Central memory CD4-positive, alpha-beta T cell (primary cell): ENCODE measurements at places on chromosomes 3 and 15.

DNA sequence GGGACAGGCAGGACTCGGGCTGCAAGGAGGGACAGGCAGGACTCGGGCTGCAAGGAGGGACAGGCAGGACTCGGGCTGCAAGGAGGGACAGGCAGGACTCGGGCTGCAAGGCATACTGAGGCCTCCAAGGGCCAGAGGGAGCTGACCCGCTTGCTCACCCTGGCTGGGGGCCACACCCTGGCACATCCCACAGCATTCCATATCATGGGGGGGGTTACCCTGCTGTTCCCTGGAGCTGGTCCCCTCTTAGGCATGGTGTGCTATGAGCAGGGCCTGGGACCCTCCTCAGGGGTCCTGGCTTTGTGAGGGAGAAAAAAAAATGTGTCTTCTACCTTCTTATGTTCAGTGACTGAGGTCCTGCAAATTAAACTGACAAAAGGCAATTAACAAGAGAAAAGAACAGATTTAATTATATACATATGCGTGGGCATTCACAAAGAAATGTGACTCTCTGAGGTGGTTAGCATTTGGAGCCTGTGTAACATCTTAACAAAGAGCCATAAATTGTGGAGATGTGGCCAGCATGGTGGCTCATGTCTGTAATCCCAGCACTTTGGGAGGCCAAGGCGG, 97.6 kb upstream of the ALDH1A3 start:
- no peak for DNase-seq

DNA sequence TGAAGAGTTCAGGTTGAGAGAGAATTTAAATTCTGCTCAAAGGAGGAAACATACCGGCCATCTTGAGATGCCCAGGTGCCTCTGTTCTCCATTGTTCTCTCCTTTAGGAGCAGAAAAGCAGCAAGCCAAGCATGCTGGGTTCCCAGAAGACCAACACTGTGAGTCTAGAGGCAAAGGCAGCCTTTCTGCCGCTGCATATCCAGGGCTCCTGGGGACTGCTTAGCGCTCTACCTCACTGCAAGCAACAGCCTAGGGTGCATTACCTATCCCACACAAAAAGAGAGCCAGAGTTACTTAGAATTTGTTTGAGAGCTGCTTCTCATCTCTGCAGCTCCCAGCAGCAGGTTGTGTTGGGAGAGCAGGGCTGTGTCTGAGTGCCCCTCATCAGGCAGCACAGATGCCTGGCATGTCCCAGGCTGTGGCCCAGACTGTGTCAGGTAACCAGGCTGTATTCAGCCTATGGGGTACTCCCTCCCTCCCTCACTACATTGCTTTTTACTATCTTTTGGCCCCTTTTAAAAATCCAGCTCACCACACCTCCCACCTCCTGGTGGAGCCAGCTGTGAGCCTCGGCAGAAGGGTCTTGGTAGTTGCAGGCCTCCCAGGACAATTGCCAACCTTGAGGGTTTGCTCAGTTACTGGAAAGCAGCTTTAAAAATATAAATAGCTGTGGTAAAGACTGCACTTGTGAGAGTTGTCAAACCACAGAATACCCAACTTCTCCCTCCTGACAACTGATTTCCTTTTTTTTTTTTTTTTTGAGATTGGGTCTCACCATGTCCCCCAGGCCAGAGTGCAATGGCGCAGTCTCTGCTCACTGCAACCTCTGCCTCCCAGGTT, 30.2 kb downstream of the BCL2L10 start:
- DNase-seq = no peak

DNA sequence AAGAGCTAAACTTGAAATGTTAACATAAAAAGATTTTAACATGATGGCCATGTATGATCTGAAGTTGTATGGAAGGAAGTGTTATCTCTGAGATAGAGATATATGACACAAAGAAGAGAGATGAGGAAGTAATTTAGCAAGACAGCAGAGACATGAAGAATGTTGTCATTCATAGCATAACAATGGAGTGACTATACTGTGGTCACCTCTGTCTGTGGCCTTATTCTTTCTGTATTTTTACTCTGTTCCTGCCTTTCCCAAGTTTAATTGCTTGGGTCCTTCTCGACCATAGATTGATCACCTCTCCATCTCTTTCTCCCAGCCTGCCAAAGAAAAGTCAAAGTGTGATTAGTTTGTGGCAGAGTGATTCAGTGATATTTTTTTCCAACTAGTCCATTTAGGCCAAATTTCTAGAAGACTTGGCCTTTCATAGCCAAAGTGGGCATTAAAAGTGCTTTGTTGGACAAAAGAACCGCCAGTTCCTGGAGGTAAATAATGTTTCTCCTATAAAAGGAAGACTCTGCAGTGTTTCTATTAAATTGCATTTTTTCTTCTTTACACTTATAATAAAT, 711.9 kb downstream of the CADM2 start:
- no peak for DNase-seq

DNA sequence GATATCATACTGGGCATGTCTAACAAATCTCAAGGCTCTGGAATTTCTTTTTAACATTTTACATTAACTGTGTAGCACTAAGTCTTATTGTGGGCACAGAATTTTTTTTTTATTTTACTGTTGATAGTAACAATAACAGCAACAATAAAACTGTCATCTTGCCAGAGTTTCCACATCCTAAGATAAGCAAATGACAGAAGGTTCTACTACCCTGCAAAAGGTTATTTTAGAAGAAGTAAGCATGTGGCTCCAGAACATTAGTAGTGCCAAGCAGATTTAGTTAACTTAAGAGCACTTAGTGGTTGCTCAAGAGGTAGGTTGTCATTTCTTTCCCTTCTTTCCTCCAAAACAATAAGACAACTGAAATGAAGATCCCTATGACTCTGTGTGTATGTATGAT, 743.0 kb upstream of the CBLB start:
- no peak for DNase-seq

DNA sequence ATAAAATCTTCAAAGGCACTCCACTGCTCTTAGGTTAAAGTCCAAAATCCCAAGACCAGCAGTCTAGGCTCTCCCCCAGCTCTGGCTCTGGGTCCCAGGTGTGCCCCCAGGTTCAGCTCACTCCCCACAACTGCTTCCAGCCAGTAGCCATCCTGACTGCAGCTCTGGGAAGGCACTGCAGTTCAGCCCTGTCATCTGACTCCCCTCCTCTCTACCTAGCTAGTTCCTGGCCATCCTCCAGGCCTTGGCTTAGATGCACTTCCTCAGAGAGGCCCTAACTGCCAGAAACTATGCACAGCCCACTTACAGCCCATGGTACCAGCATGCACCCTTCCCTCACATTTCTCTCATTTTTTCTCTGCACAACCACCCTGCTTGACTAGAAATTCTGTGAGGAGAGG, 25.5 kb downstream of the TBC1D2B start:
- no peak for DNase-seq

DNA sequence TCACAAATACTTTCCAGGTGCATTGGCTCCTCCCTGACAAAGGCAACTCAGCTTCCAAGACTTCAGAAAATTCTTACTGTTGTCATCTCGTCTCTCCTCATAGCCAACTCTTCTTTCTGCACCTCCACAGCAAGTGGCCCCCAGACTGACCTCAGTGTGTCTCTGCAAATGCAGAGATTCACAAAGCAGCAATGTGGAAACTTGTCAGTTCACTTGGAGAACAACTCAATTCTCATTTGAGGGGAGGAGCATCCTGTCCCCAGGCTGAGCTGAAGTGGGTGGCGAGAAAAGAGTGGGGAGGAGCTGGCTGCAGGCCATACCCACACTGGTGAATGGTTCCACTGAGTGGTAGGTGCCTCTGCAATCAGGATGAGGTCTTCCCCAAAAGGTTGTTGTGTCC, 248.7 kb upstream of the IL12A start:
- no peak for DNase-seq

GRCh38 chr3:101203411-101203810, 117.0 kb downstream of the IMPG2 start:
- no peak for DNase-seq

- no peak for DNase-seq
These were observed 28.2 kb upstream of the OR4F6 start for GRCh38 chr15:101775136-101775535.

GRCh38 chr3:140715035-140715434, 37.2 kb downstream of the TRIM42 start:
- no peak for DNase-seq

GRCh38 chr3:157059181-157059580, 100.8 kb downstream of the CCNL1 start:
- no peak for DNase-seq

DNA sequence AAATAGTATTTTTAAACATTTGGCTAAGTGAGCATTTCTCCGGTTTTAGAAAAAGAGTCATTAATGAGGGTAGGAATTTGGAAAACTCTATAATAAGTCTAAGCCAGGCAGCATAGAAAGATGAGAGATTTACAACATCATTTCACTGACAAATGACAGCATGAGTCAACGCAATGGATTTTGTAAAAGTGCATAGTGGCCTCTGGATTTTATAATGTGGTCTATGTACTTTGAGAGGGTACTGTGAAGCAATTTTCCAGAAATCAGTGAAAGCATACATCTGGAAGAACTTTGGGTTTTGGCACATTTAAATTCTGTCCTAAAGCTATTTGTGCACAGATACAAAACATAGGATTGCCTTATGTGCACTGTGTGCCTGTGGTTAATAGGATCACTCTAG, 130.8 kb upstream of the CCNL1 start:
- DNase-seq = no peak

DNA sequence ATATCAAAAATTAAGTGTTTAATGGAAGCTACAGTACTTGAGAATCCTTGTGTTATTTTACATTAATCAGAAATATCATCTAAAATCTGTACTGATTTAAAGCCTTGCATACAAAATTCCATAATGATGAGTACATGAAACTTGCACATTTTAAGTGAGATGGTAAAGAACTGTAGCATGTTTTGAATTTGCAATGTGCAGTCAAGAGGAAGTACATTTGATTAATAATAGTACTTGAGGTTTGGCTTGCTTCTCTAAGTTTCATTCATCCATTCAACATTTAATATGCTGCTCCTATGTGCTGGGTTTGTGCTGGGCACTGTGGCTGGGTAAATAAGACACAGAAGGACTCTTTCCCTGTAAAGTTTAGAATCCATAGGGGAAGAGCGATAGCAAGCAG, 332.3 kb downstream of the CNTN3 start:
- no peak for DNase-seq

- DNase-seq = no peak
These were observed 11.2 kb upstream of the LEO1 start for GRCh38 chr15:51982770-51983103.

- no peak for DNase-seq
These were observed 47.6 kb upstream of the MED12L start for GRCh38 chr3:151037746-151038477.

- no peak for DNase-seq
These were observed 2.8 kb downstream of the CDAN1 start for GRCh38 chr15:42734076-42734672.

DNA sequence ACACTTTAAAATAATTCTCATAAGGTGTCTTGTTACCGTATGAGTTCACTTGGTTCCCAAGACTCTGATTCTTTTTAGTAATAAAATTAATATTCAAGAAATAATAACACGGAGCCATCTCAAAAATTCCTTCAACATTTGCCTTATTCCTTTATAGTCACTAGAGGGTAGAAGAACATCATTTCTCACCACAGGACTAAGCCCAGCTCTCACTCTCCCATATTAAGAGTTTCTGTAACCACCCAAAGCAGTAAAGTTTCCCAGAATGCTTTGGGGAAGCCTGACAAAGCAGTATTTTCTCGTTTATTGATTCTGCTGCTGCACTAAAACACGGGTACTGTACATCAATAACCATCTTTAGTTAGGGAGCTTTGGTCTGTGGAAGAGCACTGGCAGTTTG, 114.9 kb downstream of the MCTP2 start:
- DNase-seq = no peak

DNA sequence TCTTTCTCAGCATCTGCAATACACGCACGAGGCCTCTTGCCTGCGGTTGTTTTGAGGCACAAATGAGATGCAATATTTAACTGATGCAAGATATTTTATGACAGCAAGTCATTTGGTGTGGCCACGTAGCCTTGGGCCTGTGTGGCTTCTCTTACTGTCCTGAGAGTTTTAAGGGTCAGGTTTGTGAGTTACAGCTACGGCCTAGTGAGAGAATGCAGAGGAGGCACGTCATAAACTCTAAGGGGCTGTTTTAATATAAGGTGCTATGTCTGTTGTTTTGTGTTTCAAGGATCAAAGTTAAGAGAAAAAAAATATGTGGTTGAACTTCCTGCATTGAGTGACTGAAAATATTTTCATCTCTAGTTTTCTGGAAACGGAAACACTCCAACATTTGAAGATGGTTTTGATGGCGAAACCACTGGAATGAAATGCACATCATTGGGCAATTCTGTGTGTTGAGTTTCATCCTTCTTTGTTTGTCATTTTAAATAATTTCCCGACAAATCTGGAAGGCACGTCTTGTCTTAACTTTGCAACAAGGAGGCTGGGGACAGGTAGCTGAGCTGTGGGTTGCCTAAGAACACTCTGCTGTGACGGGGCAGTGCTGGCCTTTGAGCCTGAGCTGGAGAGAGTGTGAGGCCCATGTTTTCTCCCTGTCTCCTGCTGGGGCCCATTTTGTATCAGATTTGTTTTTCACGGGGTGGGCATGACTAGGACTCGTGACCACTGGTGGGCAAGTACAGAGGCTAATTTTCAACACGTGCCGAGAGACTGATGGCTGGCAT, 5.1 kb downstream of the APBA2 start:
- DNase-seq = peak; percentile 65

DNA sequence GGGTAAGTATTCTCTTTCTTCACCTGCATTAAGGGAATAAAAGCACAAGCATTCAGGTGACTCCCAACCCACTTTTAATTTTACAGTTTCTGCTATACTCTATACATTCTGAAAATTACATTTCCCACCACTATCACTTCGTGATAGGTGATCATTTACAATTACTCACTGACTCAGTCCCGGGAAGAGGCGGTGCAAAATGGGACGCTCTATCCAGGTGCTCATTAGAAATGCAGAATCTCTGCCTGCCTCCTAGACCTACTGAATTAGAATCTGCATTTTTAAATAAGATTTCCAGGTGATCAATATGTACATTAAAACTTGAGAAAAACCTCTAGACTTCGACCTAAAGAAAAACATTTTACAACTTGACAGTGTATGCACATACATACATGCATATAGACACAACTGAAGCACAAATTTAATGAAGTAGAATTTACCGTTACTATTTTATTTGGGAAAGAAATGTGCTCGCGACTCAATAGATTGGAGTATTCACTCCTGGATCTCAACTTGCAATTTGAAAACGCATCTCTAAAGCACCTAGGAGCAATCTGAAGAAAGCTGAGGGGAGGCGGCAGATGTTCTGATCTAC, 598 bp upstream of the TGFBR2 start:
- no peak for DNase-seq

GRCh38 chr3:170021083-170021482, 16.7 kb upstream of the GPR160 start:
- peak; percentile 12 for DNase-seq

- peak; percentile 76 for DNase-seq
These were observed 42.3 kb downstream of the KLHL6 start for GRCh38 chr3:183513046-183513706.

- DNase-seq = no peak
These were observed 317.6 kb upstream of the UMPS start for GRCh38 chr3:124412644-124413043.
